HCT116 (cell line): ENCODE measurements at places on chromosomes 1 and 21.

- no peaks in the 10 kb centered on the region for H3K4me1 ChIP-seq
- H3K27me3 ChIP-seq = peaks cover 10% of the 10 kb centered on the region; the same call in 1 of the 2 replicates
- no peak overlapping the region for H3K27ac ChIP-seq
- H3K4me3 ChIP-seq = no peak overlapping the region
- DNase-seq = no peak
Measured at GRCh38 chr1:236639686-236640085, 35.4 kb upstream of the HEATR1 start.

DNA sequence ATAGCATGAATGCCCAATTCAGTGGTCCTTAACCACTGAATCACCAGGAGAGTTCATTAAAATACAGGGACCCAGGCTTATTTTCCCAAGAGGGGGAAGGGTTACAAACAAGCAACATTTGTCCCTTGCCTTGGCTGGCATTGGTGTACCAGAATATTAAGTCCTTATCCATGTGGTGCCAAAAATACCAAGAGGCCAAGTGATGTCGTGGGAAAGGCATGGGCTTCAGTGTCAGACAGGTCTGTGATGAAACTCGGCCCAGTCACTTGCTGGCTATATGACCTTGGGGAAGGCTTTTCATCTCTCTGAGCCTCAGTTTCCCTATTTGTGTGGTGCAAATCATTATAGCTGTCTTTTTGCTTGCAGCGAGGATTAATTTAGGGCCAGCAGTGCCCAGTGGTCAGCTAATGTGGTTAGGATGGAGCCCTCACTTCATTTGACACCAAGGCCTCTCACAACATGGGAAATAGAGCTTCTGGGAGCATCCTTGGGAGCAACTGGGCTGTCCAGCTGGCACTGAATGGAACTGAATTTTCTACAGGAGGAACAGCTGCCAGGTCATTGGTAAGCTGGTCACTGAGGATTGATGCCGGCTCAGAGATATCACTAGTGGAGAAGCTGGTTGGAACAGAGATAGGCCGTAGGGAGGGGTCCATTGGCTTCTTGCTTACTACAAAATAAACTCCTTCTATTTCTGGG is 77.2 kb upstream of the PPP2R5A start:
- DNase-seq = no peak
- no peaks in the 10 kb centered on the region for H3K36me3 ChIP-seq
- no peaks in the 10 kb centered on the region for H3K4me1 ChIP-seq
- no peak overlapping the region for H3K27ac ChIP-seq
- H3K4me3 ChIP-seq = no peak overlapping the region

- H3K36me3 ChIP-seq = no peaks in the 10 kb centered on the region
- DNase-seq = no peak
- peaks cover 16% of the 10 kb centered on the region; the same call in 1 of the 2 replicates for H3K4me1 ChIP-seq
Measured at GRCh38 chr1:206722751-206723461, 38.2 kb downstream of the MAPKAPK2 start.

GRCh38 chr1:217946511-217946910 is 315.4 kb downstream of the SPATA17 start:
- no peak overlapping the region for H3K4me3 ChIP-seq
- no peaks in the 10 kb centered on the region for H3K4me1 ChIP-seq
- H3K36me3 ChIP-seq = no peaks in the 10 kb centered on the region
- H3K27me3 ChIP-seq = no peaks in the 10 kb centered on the region
- H3K27ac ChIP-seq = no peak overlapping the region
- DNase-seq = no peak

DNA sequence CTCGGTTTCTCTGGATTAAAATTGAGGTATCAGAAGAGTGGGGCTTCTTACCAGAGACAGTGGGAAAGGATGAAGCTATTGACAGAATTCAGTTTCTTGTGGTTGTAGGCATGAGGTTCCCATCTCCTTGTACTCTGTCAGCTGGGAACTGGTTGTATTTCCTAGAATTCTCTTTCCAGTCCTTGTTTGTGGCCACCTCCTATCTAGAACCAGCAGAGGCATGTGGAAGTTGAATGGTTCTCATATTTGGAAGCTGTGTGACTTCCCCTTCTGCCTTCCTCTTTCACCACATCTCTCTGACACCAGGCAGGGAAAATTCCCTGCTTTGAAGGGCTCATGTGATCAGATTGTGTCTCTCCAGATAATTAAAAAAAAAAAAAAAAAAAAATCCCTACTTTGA is 457.7 kb upstream of the ADAMTS5 start:
- H3K4me3 ChIP-seq = no peak overlapping the region
- H3K36me3 ChIP-seq = no peaks in the 10 kb centered on the region
- H3K4me1 ChIP-seq = no peaks in the 10 kb centered on the region
- no peak for DNase-seq
- no peaks in the 10 kb centered on the region for H3K27me3 ChIP-seq

GRCh38 chr1:181160322-181160721 is 71.8 kb downstream of the IER5 start:
- DNase-seq = no peak
- 0 out of 2 replicates have a peak, but pooled peaks cover 1% of the 10 kb centered on the region for H3K36me3 ChIP-seq
- H3K4me3 ChIP-seq = no peak overlapping the region
- peaks cover 13% of the 10 kb centered on the region; the same call in 1 of the 2 replicates for H3K4me1 ChIP-seq

DNA sequence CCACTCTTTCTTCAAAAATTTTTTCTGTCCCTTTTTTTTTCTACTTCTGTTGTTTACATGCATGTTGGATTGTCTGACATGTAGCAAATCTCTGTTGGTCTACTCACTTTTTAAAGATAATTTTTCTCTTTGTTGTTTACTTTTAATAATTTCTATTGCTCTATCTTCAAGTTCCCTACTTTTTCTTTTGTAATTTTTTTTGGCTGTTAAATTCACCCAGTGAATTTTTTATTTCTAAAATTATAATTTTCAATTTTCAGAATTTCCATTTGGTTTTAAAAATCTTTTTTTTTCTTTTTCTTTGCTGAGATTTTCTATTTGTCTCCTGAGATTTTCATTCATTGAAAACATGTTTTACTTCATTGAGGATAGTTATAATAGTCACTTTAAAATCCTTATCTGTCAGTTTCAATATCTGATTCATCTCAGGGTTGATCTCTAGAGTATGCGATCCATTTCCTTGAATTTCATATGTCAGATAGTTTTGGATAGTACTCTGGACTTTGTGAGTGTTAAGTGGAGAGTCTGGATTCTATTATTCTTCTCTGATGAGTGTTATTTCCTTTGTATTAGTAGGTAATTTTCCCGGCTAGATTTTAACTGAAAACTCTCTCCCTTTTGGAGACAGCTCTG is 1.6 kb upstream of the TSEN15 start:
- H3K36me3 ChIP-seq = 0 out of 2 replicates have a peak, but pooled peaks cover under 1% of the 10 kb centered on the region
- H3K27me3 ChIP-seq = no peaks in the 10 kb centered on the region; the same call in 1 of the 2 replicates
- no peak overlapping the region for H3K4me3 ChIP-seq
- peaks cover 21% of the 10 kb centered on the region for H3K4me1 ChIP-seq
- no peak overlapping the region for H3K27ac ChIP-seq

DNA sequence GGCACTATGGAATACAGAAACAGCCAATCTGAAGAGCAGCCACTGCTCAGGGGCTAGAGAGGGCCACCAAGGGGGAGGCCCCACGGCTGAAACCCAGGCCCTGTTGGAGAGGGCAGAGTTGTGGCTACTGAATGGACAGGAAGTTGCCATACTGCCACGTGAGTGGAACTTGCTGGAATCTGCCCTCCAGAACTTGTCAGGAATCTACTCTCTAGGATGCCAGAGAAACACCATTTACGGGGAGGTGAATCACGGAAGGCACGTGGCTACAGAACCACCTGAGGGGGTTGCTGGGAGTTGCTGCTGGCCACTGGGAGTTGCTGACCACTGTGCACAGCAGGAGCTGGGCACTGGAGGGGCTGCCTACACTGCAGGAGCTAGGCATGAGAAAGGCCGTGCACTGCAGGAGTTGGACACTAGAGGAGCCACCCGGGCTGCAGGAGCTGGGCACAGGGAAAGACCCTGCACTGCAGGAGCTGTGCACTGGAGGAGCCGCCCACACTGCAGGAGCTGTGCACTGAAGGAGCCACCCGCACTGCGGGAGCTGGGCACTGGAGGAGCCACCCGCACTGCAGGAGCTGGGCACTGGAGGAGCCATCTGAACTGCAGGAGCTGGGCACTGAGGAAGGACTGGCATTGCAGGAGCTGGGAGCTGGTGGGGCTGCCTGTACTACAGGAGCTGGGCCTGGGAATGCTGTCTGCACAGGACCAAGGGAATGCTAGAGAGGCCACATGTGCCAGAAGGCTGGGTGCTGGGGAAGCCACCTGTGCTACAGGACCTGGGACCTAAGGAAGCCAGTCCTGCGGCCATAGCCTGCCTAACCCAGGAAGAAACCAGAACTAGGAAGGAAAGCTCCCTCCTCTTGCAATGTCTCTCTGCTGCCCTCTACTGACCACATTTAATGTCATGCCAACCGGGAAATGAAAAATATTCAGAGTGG is 343.4 kb downstream of the MATN1 start:
- H3K36me3 ChIP-seq = no peaks in the 10 kb centered on the region
- no peaks in the 10 kb centered on the region; the same call in 1 of the 2 replicates for H3K4me1 ChIP-seq
- DNase-seq = peak; percentile 60

- H3K27me3 ChIP-seq = no peaks in the 10 kb centered on the region
- H3K4me3 ChIP-seq = no peak overlapping the region
- peaks cover 6% of the 10 kb centered on the region for H3K4me1 ChIP-seq
- H3K27ac ChIP-seq = no peak overlapping the region
- 0 out of 2 replicates have a peak, but pooled peaks cover 2% of the 10 kb centered on the region for H3K36me3 ChIP-seq
- DNase-seq = no peak
Measured at GRCh38 chr1:159940006-159940620, 5.3 kb downstream of the IGSF9 start.

DNA sequence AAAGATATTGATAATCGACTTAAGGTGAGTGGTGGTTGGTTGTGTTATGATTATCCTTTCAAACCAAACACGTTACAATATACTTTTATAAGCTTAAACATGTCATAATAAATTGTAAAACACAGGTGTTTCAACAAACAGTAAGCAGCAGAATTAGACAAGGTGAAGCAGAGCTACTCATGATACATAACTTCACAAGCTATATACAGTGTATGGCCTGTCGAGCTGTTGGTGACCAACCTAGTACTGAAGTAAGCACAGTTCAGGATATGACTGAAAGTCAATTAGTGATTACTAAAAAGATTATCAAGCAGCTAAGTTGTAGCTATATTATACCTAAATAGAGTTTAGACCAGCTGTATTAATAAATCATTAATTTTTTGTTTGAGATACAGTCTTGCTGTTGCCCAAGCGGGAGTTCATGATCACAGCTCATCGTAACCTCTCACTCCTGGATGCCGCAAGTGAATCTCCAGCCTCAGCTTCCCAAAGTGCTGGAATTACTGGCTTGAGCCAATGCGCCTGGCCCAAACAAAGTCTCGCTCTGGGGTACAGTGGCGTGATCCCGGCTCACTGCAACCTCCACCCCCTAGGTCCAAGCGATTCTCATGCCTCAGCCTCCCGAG is 148.1 kb downstream of the EIF4G3 start:
- H3K27me3 ChIP-seq = no peaks in the 10 kb centered on the region
- no peak overlapping the region for H3K4me3 ChIP-seq
- no peaks in the 10 kb centered on the region for H3K36me3 ChIP-seq
- peaks cover 9% of the 10 kb centered on the region for H3K4me1 ChIP-seq

DNA sequence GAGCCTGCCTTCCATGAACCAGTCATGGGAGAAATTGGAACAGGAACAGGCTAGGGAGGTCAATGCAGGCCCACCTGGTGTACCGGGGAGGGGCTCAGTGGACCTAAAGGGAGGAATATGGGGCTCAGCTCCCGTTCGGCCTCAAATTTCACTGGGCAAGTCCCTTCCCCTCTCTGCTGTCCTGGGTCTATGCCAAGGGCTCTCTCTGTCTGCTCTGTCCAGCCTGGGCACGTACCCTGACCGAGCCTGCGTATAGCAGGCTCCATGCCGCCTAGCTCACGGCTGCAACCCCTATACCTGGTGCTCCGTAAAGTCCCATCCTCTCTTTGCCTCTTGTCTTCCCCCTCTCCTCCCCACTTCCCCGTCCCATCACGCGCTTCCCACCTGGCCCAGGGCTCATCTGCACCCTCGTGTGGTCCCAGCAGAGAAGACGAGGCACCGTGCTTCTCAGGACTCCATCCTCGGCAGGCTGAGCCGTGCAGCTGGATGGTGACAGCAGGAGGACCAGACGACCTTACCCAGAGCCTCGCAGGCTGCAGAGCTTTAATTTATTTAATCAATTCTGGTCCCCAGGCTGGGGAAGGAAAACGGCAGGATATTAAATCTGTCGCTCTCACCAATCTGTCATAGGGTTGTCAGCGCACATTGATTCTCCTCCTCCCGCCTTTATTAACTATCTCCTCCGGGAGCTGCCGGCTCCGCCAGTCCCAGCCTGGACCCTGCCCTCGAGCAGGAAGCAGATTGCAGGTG is 25.0 kb upstream of the DISP3 start:
- H3K4me1 ChIP-seq = no peaks in the 10 kb centered on the region
- no peak overlapping the region for H3K4me3 ChIP-seq
- H3K27ac ChIP-seq = no peak overlapping the region
- no peaks in the 10 kb centered on the region for H3K36me3 ChIP-seq
- DNase-seq = no peak

DNA sequence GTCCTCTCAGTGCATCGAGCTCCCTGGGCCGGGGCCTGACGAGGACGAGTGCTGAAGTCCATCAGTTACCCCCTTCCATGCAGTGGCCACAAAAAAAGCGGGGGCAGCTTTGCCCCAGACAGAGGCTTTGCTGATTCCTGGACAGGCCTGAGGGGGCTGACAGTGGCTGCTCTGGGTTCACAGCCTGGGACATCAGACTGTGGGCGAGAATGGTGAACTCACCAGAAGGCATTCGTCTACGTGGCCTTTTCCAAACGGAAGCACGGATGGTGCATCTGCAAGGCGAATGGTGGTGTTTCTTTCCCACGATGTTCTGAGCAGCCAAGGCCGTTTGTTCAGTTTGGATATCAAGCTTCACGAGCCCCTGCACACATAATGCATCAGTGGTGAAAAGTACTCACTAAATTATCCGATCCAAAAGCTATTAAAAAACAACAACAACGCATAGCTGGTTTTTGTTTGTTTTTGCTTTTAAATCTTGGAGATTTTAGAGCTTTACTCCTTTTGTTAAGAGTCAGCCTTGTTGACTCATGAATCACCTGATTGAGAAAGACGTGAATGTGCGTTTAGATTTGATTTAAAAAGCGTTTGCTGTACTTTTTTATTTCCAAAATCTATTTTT is 6.3 kb upstream of the ZBTB21 start:
- H3K27me3 ChIP-seq = no peaks in the 10 kb centered on the region
- no peak overlapping the region for H3K27ac ChIP-seq
- no peak for DNase-seq
- H3K4me3 ChIP-seq = no peak overlapping the region
- H3K4me1 ChIP-seq = no peaks in the 10 kb centered on the region

GRCh38 chr1:192724670-192725069 is 84.2 kb upstream of the RGS2 start:
- H3K4me1 ChIP-seq = peaks cover 7% of the 10 kb centered on the region; the same call in 1 of the 2 replicates
- no peak overlapping the region for H3K4me3 ChIP-seq
- DNase-seq = no peak
